NCI-H2081 treated with DMSO at 0.1 percent for 48 hours (cell line): ENCODE measurements at places on chromosomes 12 and 14.

DNA sequence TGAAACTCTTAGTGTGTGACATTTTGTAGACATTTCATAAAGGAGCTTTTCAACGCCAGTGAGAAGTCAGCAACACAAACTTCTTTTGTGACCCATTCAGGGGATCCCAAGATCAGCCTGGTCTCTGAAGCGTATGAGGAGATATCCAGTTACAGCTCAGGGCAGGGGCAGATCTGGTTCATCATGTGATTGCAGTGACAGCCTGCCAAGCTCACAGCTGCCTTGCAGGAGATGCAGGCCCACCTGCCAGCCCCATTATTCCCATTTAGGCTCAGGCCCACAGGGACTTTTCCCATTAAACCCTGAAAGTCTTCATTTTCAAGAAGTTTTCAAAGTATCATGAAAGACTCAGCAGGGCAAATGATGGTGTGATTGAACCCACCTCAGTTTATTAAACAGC lies 38.3 kb downstream of the SRGAP1 start:
- peak; percentile 47 for DNase-seq

DNA sequence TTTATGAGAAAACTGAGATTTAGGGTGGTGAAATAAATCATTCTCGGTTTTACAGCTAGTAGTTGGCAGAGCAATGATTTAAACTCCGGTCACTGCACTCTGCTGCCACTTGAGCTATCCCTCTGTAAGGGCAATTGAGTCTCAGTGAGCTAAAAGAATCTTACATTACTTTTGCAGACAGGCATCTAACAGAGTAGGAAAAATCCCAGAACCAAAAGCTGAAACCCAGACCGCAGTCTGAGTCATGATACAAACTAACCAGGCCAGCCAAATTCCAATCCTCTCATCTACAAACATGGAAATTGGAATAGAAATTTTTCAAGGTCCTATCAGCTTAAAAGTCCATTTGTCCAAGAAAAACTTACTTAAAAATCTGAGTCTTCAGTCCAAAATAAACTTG lies 73.7 kb downstream of the ANKS1B start:
- no peak for DNase-seq

- peak; percentile 66 for DNase-seq
Observed at GRCh38 chr14:82855912-82856391, 1322.3 kb upstream of the SEL1L start.

GRCh38 chr14:76322594-76323220 lies 53.2 kb upstream of the ESRRB start:
- DNase-seq, result no peak

- DNase-seq, result no peak
Observed at GRCh38 chr12:110931315-110931728, 10.9 kb upstream of the MYL2 start.

DNA sequence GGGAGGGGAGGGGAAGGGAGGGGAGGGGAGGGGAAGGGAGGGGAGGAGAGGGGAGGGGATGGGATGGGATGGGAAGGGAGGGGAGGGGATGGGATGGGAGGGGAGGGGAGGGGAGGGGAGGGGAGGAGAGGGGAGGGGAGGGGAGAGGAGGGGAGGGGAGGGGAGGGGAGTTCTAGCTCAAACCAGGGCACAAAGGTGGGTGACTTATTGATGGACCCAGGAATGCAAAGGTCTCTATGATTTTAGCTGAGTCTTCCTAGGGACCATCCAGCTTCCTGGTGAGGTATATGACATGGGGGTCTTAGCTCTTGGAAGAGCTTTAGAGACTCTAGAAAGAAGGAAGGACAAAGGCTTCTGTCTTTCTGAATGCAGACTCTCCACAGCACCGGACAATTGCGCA lies 42.3 kb downstream of the ANO2 start:
- DNase-seq, result no peak

DNA sequence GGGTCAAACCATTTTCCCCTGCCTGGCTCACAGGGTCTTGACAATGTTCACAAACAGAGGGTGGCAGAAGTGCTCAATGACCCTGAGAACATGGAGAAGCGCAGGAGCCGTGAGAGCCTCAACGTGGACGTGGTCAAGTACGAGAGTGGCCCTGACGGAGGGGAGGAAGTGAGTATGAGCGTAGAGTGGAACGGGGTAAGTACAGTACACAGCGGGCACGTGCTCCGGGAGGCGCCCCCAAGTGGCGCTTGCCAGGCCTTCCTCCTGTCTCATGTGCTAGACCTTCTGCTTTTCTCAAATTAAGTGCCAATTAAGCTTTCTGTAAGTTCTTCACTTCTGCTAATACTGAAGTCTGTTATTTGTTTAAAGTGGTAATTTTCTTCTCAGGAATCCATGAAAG lies 35.9 kb downstream of the XRCC3 start:
- no peak for DNase-seq

DNA sequence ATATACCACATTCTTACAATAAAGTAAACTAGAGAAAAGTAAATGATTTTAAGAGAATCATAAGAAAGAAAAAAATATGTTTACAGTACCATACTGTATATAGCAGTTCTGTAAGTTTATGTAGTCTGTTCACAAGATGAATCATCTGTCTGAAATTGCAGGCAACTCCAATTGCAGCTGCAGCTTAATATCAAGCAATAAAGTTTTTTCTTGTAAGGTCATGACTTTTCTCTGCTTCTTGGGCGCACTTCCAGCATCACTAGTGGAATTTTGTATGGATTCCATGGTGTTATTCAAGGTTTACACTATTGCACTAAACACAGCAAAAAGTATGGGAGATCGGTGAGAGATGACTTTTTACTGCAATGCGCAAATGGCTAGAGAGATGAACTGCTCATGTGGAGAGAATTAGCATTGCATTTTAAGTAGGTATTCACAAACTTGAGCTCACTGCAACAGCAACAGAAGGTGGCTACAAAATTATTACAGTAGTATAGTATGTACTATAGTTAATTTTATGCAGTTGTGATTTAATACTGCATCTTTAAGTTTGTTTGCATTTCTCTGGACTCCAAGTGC lies 445.4 kb upstream of the OR4E1 start:
- DNase-seq, result no peak

GRCh38 chr12:41697161-41697560 lies 447.5 kb downstream of the GXYLT1 start:
- no peak for DNase-seq

DNA sequence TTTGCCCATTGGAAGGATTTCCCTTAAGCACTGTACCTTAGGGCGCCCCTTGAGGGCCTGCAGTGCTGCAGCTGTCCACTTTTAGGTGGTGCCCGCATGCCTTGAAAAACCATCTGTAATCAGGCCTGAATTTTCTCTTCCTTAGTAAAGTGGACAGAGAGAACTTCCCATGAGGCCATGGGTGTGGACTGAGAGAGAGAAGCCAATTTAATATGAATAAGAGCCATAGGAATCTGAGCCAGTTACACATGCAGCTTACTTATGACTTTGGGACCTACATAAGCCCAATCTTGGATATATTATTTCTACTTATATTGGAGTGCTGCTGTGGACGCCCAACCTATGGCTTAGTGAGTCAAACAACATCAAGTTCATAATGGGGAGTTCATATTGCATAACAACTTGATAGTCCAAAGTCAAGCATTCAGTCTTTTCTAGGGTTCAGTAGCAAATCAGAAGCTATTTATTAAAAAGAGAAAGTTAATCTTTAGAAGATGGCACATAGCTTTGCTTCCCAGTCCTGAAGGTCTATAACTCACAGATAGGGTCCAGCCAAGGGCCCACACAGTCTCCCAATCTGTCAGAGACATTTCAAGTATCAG lies 11.1 kb upstream of the ETV6 start:
- no peak for DNase-seq

DNA sequence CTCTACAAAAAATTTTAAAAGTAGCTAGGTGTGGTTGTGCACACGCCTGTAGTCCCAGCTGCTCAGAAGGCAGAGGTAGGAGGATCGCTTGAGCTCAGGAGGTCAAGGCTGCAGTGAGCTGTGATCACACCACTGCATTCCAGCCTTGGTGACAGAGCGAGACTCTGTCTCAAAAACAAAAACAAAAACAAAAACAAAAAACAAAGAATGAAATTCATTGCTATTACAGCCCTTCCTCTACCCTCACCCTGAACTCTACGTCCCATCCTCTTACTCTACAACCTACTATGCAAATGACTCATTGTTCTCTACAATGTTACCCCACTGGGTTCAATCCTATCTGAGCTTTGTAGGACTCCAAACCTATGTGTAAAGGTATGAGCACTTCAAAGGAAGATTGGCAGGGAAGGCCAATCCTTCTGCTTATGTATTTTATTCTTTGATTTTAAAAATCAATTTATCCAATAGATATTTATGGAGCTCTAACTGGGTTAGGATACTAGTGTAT lies 39.3 kb downstream of the NINJ2 start:
- no peak for DNase-seq

DNA sequence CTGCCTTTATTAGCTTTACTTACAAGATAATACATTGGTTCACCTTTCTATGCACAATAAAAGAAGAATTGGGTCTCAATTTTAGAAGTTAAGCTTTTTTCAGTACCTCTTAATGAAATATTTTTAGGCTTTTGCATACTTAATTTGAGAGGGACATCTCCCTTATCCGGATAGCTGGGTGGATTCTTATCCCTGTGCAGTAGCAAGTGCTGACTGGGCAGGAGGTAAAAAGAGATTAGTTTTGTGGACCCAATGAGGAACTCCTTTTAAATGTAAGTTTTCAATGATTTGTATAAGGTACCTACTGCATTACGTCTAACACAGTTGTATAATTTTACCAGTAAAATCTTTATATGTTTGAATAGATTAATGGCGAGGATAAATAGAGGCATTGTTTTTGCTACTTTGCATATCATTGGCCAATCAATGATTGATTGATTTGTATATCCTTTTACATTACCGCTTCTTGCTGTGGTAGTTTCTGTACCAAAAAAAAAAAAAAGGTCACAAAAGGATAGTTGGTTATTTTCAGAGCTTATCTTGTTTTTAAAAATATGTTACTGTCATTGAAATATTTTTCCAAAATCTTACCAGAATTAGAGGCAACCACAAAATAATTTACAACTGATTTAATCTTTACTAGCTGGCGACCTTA lies 2.2 kb downstream of the CPSF6 start:
- DNase-seq, result no peak

- no peak for DNase-seq
Observed at GRCh38 chr14:54652188-54652587, 85.3 kb downstream of the SAMD4A start.

GRCh38 chr12:11904124-11904523 lies 166.6 kb upstream of the BCL2L14 start:
- DNase-seq, result no peak
